Stimulated activated CD8-positive, alpha-beta memory T cell treated with anti-CD3 and anti-CD28 coated beads, Interleukin-4, amount 100 ng/mL, for 1 hour (primary cell): ENCODE measurements at places on chromosomes 7 and 10.

GRCh38 chr7:47508389-47509380, 73.2 kb downstream of the TNS3 start:
- DNase-seq = no peak

DNA sequence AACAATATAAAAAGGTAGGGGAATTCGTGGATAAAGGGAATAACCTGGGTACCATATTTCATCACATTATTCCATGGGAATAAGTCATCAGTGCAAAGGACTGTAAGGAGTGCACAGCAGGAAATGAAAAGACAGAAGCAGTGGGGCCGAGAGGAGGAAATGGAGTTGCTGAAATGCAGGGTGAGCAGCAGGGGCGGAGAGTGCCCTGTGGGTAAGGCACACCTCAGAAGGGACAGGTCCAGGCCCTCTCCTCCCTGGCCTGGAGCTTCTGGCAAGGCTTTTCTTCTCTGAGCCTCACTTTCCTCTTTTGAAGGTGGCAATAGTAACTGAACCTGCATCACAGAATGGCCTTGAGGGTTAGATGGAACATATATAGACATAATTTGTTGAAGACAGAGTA, 26.2 kb downstream of the IKZF1 start:
- no peak for DNase-seq

GRCh38 chr10:116185199-116185867, 87.7 kb downstream of the GFRA1 start:
- no peak for DNase-seq

DNA sequence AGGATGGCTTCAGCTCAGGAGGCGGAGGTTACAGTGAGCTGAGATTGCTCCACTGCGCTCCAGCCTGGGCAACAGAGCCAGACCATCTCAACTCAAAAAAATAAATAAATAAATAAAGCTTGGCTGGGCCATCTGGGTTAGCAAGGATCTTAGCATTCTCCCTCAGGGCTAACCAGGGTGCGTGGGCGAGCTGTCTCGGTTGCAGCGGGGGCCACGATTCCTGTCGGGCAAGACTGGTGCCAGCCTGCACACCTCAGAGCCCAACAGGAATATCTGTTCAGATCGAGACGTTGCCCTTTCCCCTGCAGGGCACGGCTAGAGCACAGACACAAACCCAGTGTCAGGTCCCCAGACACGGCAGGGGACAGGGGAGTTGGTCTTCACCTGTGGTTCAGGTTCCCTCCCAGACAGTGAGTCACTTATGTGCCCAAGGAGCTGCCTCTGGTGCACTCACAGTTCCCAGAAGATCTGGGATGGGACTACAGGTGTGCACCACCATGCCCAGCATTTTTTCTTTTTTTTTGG, 75.5 kb upstream of the GTF2I start:
- DNase-seq = no peak

- DNase-seq = no peak
Measured at GRCh38 chr7:5692112-5692844, 89.2 kb downstream of the RNF216 start.

DNA sequence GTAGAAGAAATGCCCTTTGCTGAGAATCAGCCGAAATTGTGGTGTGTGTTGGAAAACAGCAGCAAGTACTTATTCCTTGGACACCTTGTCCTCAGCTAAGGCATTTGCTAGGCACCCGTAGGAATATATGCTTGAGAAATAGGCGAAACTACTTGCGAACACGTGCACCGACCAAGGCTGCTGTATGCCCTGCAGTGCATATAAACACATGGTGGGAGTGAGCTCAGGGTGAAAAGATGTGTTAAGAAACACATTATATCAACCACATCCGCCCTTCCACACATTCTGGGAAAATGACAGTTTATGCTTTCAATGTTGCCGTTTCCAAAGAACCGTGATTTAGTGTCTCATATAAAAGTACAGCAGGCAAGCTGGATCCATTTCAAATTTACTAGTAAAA, 199.2 kb downstream of the JCAD start:
- DNase-seq = no peak
